T1000 (cell line): ENCODE measurements at places on chromosomes 6 and 20.

DNA sequence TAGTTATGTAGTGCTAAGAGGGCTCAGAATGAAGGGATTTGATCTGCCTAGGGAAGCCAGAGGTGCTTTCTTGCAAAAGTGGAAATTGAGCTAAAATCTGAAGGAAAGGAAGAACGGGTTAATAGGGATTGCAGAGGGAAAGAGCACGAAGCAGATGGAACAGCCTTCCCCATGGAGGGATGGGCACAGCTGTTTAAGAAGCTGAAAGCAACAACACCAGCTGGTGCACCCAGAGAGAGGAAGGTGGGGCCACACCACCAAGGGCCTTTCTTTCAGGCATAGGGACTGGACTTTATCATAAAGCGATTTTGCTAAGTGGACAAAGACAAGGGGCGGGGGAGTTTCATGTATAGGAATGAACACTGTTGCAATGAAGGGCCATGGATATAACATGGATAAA is 65.8 kb upstream of the SNRPB2 start:
- DNase-seq, result no peak

GRCh38 chr20:38184101-38184500 is 19.0 kb upstream of the TGM2 start:
- DNase-seq, result no peak

DNA sequence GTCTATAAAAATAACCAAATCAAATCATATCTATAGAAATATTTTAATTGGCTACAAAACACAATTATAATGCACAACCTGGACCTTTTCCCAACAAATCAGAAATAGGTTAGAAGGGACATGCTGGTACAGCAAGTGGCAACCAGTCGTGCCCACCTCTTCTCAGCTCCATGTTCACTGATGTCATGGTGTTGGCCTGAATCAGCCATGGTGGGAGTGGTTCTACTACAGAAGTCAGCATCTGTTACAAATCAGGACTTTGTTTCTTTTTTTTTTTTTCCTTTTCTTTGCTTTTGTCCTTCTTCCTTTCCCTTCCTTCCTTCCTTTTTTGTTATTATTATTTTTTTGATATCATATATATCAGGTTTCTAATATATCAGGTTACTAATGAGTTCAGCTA is 91.2 kb downstream of the RALGAPA2 start:
- no peak for DNase-seq

- no peak for DNase-seq
These were observed 22.1 kb downstream of the BACH2 start for GRCh38 chr6:90274451-90275030.

DNA sequence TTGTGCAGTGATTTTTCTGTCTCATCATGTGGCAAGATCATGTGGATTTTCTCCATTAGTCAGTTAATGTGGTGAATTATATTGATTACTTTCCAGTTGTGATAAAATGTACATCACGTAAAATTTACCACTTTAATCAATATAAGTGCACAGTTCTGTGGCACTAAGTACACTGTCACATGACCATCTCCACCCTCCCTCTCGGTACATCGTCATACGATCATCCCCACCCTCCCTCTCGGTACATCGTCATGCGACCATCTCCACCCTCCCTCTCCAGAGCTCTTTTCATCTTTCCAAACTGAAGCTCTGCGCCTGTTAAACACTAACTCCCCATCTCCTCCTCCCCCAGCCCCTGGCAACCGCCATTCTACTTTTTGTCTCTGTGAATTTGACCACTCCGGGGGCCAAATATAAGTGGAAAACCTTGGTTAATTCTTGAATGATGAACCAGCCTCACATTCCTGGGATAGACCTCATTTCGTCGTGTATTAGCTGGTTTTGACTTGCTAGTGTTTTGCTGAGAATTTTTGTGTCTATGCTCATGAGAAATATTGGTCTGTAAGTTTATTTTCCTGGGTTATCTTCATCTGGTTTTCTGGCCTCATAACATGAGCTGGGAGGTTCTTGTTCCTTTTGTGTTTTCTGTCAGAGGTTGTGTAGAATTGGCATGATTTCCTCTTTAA is 10.8 kb downstream of the NTSR1 start:
- no peak for DNase-seq

DNA sequence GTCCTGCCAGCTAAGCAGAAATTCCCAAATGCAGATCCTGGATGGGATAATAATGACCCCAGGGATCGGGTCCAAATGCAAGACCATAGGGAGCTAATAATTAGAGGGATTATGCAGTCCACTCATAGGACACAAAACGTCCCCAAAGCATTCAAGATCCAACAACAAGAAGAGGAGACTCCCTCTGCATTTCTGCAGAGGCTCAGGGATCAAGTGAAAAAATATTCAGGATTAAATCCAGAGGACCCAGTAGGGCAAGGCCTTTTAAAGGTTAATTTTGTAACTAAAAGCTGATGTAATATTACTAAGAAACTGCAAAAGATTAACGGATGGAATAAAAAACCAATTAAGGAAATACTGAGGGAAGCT is 22.2 kb downstream of the HLA-A start:
- no peak for DNase-seq

DNA sequence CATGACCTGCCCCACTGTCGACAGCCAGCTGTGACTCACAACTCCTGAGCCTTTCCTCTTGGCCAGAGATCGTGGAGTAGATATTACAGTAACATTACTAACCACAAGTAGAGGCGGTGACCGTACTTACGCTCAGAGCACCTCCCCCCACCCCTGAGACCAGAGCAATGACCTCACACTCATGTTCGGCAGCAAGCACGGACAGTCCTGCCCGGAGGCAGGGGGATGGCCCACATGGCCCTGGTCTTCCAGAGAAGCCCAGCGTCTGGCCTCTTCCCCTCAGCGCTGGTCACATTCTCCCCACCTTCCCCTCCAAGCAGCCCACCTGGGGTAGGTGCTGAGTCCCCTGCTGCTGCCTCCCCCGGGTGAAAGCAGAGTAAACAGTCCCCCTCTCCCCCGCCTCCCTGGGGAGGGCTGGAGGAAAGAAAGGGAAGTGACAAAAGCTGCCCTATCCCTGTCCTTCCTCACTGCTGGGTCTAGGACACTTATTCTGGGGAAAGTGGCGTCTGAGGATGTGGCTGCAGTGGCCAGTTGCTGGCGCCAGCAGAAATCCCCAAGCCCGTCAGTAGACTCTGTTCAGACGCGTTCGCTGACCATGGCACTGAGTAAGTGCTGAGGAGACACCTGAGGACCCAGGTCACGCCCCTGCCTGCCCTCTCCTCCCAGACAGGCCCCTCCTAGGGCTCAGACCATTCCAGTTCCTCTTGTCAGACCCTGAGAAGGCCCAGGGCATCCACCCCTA is 68.5 kb downstream of the MRPL14 start:
- DNase-seq, result no peak

GRCh38 chr20:2295886-2296515 is at the start of gene TGM3:
TSS of gene TGM3 (plus strand) at chr20:2296001. CDS start at chr20:2296064, 63 bp downstream.
- DNase-seq, result no peak

DNA sequence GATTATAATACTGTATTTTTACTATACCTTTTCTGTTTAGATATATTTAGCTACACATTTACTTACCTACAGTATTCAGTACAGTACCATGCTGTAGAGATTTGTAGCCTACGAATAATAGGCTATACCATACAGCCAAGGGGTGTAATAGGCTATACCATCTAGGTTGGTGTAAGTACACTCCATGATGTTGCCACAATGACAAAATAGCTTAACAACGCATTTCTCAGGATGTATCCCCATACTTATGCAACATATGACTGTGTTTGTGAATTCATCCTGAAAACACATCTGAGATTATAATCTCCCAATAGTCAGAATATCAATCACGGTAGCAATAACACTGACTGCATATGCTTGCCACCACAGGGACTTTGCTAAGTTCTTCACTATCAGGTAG is 20.7 kb downstream of the B4GALT5 start:
- no peak for DNase-seq
